A549 treated with ZK216348 at 1 μM for 4 hours (cell line): ENCODE measurements at places on chromosomes 7 and 10. TPM values are rescaled to one million over a fixed set of nuclear protein-coding genes. Genes with fewer than 3 reads are reported as not detected.

CRHR2 gene
- total RNA-seq, result not detected in 5 replicates

TMEM270 gene
- 0.23 to 0.40 TPM in 2 of 5 replicates, not detected in the others for total RNA-seq

CPA1 gene
- not detected in 5 replicates for total RNA-seq

OR2F2 gene
- total RNA-seq, result not detected in 5 replicates

FFAR4 gene
- 0.12 to 0.33 TPM (median 0.22 TPM) in 5 replicates for total RNA-seq

TMEM26 gene
- total RNA-seq, result 0.05 to 0.82 TPM (median 0.22 TPM) in 4 of 5 replicates, not detected in the other

FEZF1 gene
- total RNA-seq, result not detected in 5 replicates

SAP25 gene
- total RNA-seq, result 0.35 to 1.8 TPM (median 0.64 TPM) in 5 replicates

ZEB1 gene
- 6.3 to 11.0 TPM (median 8.5 TPM) in 5 replicates for total RNA-seq

GPR15LG gene
- total RNA-seq, result not detected in 5 replicates

SCART1 gene
- total RNA-seq, result 0.07 to 0.31 TPM (median 0.21 TPM) in 5 replicates

PTF1A gene
- not detected in 5 replicates for total RNA-seq

SGPL1 gene
- total RNA-seq, result 23.6 to 32.2 TPM (median 28.1 TPM) in 5 replicates

TMEM225B gene
- 0.75 to 1.4 TPM (median 0.92 TPM) in 5 replicates for total RNA-seq

BTBD16 gene
- 0.22 to 0.92 TPM (median 0.58 TPM) in 5 replicates for total RNA-seq

JAKMIP3 gene
- total RNA-seq, result 1.2 to 1.5 TPM (median 1.5 TPM) in 5 replicates

PNLIPRP1 gene
- not detected in 5 replicates for total RNA-seq

NACAD gene
- total RNA-seq, result 0.14 to 0.39 TPM (median 0.35 TPM) in 5 replicates
